Caki2 (cell line): ENCODE measurements at places on chromosomes 6 and 20. TPM values are rescaled to one million over a fixed set of nuclear protein-coding genes. Genes with fewer than 3 reads are reported as not detected.

Gene ULBP3
- total RNA-seq, result 9.4 and 18.1 TPM in 2 replicates

Gene GCNT2
- 43.9 and 54.9 TPM in 2 replicates for total RNA-seq

Gene EMILIN3
- not detected in 2 replicates for total RNA-seq

Gene TNXB
- 0.90 and 1.4 TPM in 2 replicates for total RNA-seq

Gene KCNB1
- total RNA-seq, result not detected in 2 replicates

Gene CYP21A2
- not detected in 2 replicates for total RNA-seq

Gene PBOV1
- total RNA-seq, result not detected in 2 replicates

Gene SH3BGRL2
- 1.2 and 2.2 TPM in 2 replicates for total RNA-seq

Gene CUTA
- total RNA-seq, result 303 and 346 TPM in 2 replicates

Gene ABHD16B
- not detected in 2 replicates for total RNA-seq

Gene TREM2
- total RNA-seq, result not detected in 2 replicates

Gene OPN5
- total RNA-seq, result not detected in 2 replicates

Gene HLA-DQA1
- total RNA-seq, result not detected in 2 replicates

Gene TFAP2A
- 2.1 and 4.2 TPM in 2 replicates for total RNA-seq

Gene SLC26A8
- not detected in 2 replicates for total RNA-seq

Gene SLC35D3
- not detected in 2 replicates for total RNA-seq

Gene VARS2
- 29.5 and 43.7 TPM in 2 replicates for total RNA-seq

Gene RIMS1
- total RNA-seq, result not detected in 2 replicates

Gene RAET1E
- total RNA-seq, result not detected in 2 replicates

Gene ALDH5A1
- 8.4 and 11.3 TPM in 2 replicates for total RNA-seq

Gene SOX4
- 77.4 and 81.8 TPM in 2 replicates for total RNA-seq

Gene MAP7
- total RNA-seq, result 12.9 and 14.8 TPM in 2 replicates

Gene JPH2
- 0.57 TPM in 1 of 2 replicates, not detected in the other for total RNA-seq

Gene REM1
- not detected in 2 replicates for total RNA-seq
